Lower leg skin (tissue), 4 donors: ENCODE measurements at places on chromosomes 1 and 21.

DNA sequence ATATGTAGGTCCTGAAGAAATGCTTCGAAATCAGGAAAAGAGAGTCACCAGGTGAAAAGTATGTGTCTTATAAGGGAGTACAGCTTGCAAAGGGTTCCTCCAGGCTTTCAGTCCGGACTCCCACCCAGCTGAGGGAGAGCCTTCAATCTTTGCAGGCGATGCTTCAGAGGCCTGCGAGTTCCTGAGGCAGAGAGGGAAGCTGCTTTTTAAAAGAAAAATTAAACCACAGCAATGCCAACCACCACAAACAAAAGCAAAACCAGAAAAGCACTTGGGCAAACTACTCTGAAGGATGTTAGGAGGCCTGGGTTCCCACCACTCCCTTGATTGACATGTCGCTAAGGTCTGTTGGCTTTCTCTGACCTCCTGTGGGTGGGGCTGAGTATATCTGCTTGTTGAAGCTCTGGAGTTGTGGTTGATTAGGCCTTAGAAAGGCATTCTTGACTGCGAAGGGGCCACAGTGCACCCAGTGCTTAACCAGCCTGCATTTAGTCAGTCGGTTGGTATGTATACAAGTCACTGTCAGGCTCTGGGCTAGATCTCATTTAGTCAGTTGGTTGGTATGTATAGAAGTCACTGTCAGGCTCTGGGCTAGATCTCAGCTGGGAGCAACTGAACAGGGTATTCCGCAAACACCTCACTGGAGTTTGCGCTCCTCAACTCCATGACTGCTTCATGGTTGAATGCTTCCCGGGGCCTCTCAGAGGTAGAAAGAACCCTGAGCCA lies 1.2 kb downstream of the NIPAL3 start:
- DNase-seq, result no peak

DNA sequence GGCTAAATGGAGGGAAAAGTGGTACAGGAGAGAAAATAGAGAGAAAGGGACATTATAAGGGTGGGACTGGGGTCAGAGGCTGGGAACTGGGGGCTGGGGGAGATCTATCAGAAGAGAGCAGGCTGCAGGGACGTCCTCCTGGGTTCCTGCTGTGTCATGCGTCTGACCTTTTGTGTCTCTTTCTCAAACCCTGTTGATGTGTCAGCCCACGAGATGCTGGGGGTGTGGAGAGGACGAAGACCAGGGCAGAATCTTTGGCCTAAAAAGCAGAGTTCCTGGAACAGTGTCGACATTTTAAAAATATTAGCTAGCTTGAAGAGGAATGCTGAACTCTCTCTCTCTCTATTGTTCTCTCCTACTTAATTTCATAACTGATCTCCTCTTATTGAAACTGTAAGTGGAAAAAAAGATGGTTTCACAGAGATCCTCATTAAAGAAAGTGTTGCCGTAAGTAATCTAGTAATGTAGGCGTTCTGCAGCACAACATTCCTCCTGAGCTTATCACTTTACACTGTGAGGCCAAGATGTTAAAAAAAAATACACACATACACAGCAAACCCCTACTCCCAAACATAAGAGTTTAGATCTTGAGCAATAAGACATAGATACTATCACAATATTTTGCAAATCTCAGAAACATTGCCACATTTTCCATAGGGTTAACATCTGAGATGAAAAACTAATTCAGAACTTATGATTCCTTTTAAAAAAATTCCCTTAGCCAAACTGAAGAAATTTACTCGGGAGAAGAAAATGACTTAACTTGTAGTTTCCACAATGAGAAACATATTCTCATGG lies 52.6 kb downstream of the RUNX1 start:
- DNase-seq, result peak; percentile 90

DNA sequence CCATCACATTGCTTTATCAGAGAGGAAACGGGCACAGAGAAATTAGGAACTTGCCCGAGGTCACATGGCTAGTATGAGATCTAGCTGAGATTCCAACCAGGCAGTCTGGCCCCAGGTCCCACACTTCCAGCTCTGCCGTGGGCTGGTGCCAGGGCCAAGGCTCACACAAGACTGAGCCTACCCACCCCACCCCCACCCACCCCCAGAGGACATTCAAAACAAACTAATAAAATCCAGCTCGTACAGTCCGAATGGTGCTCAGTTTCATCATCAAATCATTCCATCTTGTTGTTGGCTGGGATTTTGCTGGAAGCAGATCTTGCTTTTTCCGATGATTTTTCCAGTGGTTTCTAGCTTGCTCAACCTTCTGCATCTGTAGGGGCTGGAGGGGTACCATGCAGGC lies 27.9 kb downstream of the MATN1 start:
- peak; percentile 71 for DNase-seq

- DNase-seq, result no peak
Measured at GRCh38 chr1:182315167-182315556, 76.4 kb downstream of the GLUL start.

- DNase-seq, result no peak
Measured at GRCh38 chr1:30754684-30755171, 2.8 kb downstream of the LAPTM5 start.

GRCh38 chr1:28045777-28046176 lies 42.6 kb downstream of the EYA3 start:
- DNase-seq, result no peak

- DNase-seq, result no peak
Measured at GRCh38 chr21:42523211-42523610, 9.6 kb downstream of the SLC37A1 start.

DNA sequence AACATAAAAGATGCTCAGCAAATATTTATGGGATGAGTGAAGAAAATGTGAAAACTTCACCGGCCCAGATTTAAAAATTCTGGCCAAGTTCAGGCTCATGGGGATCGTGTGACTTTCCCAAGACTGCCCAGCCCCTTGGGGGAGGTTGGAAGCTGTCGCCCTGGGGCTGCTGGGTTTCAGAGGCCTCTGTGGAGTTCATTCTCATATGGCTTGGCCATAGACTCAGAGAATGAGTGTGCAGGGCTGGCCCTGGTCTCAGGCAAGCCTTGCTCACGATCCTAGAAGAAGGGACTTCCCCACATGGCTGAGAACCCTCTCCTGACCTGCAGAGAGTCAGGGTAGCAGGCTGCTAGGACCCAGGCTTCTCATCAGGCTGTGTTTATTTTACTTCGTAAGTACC lies 24.6 kb downstream of the PADI2 start:
- DNase-seq, result no peak

- DNase-seq, result no peak
Measured at GRCh38 chr21:23886828-23887724, 1720.2 kb downstream of the MRPL39 start.

DNA sequence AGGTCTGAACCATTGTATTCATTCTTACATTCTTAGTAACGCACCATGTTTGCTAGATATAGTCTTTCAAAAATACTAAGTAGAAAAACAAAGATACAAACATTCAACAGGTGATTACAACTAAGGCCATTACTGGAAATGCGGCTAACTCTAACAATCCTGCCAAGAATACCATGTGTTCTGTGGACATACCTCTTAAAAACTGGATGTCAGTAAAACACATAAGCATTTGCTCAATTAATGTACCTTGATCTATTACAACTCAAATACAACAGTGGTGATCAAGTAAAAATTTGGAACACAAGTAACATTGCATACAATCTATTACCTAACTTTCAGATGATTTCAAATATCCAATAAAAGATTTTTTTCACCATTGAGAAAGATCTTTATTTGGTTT lies 15.4 kb downstream of the ANGPTL3 start:
- no peak for DNase-seq

DNA sequence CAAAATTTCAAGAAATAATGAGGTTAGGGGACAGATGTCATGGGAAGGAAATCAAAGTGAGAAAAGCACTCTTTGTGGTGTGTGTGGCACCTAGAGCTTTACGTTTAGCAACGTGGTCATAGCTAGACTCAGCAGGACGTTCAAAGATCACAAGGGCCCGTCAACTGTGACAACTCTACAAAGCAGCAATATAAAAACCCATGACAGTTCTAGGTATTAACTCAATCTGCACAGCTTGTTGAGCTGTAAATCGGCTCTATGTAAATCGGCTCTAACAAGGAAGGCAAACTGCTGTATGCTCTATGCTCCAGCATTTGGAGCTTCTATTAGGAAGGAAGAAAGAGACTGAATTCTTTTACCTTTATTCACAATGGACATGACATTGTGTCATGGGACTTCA lies 64.8 kb downstream of the TP53BP2 start:
- no peak for DNase-seq

- no peak for DNase-seq
Measured at GRCh38 chr1:76186554-76187170, 112.1 kb downstream of the ST6GALNAC3 start.

DNA sequence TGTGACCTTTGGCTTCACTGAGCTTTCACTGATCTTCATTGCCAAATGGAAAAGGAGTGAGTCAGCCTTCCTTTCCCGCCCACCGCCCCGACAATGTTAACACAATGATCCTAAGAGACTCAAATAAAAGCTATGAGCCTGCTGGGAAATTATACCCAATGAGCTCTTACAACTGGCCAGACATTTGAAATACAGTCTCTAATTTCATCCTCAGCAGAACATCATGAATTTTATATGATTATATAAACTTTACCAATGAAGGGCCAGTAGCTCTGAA lies 252.5 kb downstream of the SIPA1L2 start:
- no peak for DNase-seq

DNA sequence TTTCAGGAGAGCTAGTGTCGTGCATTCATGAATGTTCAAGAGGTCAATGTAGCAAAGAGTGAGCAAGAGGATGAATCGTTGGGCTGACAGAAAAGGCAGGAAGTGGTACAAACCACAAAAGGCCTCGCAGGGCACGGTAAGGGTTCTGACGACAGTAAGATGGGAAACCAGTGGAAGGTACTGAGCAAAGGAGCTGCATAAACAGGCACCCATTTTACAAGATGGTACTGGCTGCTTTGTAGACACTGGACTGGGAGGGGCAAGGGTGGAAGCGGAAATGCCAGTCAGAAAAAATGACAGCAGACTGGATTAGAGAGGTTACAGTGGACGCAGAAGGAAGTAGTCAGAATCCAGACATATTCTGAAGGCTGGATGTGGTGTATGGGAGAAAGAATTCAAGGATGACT lies 123.5 kb downstream of the PTPN14 start:
- DNase-seq, result no peak

DNA sequence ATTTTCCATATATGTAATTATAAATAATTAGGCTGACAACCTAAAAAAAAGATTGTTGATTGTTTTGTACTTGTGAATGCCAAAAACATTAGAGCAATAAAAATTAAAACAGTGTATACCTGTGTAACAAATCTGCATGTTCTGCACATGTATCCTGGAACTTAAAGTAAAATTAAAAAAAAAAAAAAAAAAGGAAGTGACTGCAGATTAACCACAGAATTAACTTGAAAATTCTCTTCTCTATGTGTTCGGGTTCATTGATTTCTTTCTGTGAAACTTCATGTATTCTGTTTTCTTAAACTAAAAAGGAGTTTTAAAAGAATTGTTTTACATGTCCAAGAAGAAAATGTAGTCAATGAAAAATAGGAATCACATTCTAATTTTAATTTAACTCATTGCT lies 95.7 kb downstream of the FASLG start:
- no peak for DNase-seq

GRCh38 chr1:158011714-158012113 lies 18.3 kb downstream of the KIRREL1 start:
- DNase-seq, result no peak

DNA sequence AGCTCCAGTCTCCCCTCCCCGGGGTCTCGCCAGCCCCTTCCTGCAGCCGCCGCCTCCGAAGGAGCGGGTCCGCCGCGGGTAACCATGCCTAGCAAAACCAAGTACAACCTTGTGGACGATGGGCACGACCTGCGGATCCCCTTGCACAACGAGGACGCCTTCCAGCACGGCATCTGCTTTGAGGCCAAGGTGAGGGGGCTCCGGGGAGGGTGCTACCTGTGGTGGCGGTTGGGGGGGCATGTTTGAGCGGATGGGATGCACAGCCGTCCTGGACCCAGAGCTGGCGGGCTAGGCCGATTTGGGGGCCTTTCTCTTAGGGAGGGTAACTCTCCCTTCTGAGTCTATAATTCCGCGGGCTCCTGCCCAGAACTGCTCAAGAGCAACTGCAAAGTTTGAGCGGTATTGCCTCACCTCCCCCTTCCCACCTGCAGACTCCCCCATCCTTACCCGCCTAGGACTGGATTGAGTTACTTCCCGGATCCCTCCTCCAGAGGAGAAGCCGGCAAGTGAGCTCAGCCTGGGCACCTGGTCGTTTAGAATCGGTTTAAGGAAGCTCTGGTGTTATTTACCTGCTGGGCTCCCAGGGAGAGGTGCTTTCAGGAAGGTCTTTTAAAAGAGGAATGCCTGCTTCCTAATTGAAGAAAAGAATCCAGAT lies 730 bp downstream of the NOS1AP start:
- DNase-seq, result no peak

- no peak for DNase-seq
Measured at GRCh38 chr1:7469255-7469938, 301.7 kb upstream of the VAMP3 start.

- DNase-seq, result no peak
Measured at GRCh38 chr21:37551331-37551992, 184.9 kb downstream of the DYRK1A start.

GRCh38 chr1:43101061-43101460 lies 71.0 kb downstream of the EBNA1BP2 start:
- no peak for DNase-seq

DNA sequence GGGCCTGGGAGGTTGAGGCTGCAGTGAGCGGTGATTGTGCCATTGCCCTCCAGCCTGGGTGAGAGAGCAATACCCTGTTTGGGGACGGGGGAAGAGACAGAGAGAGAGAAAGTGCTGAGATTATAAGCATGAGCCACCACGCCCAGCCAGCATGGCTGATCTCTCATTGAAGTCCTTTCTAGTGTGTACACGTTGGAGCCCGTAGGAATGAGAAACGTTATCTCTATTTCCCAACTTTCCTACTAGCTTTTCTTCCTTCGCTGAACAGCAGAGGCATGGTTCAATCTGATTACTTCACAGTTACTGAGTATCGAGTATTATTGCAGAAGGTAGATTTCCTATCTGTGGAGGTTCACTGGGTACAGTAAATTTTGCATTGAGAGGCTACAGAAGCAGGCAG lies 4.5 kb downstream of the PEX14 start:
- no peak for DNase-seq
